ENCODE measurements at places on chromosomes 11 and 22.

DNA sequence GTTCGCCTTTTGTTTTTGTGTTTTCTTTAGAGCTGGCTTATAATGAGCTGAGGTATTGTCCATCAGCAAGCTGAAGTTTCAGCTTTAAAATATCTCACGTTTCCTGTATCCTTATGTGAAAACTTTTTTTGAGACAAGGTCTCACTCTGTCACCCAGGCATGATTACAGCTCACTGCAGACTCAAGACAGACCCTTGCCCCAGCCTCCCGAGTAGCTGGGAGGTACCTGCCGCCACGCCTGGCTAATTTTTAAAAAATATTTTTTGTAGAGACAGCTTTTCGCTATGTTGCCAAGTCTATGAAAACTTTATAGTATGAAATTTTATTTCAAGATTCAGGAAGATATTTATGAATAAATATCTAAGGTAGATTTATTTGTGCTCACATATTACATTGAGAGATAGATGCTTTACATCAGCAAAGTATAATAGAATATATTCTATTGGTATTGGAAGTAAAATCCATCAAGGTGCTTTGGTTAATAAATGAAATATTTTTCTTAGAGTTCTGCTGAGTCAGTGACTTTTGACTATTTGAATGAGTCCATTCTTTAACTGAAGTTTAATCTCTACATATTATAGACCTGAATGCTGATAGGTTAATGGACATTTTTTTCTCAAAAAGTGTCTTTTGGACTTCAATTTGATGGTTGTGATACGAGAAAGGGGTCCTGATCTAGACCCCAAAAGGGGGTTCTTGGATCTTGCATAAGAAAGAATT, 10.2 kb downstream of the KREMEN1 start:
- no peak for DNase-seq

- no peak for DNase-seq
Observed at GRCh38 chr11:70075836-70076235, 2.3 kb upstream of the ANO1 start.

DNA sequence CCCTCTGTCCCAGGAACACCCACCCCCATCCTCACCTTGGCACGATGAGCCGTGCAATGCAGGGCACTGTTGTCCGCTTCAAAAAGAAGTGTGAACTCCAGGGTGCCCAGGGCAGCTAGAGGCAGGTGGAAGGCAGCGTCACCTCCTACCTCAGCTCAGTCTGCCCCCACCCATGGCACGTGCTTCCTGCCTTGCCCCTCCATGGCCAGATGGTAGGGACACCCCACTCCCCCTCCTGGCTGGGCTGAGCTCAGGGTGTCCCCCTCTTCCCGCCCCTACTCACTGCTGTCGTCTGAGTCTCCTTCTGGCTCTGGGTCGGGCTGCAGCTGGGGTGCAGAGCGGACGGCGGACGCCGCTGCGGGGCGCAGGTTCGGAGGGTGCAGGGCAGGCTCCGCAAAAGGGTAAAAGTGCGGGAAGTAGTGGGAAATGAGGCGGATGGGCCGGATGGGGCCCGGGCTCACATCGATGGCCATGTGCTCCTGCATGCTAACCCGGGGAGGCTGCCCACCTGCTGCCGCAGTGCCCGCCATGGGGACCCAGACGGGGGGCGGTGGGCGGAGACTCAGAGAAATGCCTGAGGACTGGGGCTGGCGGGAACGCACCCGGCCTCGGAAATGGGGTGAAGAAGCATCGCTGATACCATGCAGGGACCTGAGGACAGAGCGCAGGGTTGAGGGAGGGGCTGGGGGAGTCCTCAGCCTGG, 9.1 kb downstream of the NDUFV1 start:
- no peak for DNase-seq

DNA sequence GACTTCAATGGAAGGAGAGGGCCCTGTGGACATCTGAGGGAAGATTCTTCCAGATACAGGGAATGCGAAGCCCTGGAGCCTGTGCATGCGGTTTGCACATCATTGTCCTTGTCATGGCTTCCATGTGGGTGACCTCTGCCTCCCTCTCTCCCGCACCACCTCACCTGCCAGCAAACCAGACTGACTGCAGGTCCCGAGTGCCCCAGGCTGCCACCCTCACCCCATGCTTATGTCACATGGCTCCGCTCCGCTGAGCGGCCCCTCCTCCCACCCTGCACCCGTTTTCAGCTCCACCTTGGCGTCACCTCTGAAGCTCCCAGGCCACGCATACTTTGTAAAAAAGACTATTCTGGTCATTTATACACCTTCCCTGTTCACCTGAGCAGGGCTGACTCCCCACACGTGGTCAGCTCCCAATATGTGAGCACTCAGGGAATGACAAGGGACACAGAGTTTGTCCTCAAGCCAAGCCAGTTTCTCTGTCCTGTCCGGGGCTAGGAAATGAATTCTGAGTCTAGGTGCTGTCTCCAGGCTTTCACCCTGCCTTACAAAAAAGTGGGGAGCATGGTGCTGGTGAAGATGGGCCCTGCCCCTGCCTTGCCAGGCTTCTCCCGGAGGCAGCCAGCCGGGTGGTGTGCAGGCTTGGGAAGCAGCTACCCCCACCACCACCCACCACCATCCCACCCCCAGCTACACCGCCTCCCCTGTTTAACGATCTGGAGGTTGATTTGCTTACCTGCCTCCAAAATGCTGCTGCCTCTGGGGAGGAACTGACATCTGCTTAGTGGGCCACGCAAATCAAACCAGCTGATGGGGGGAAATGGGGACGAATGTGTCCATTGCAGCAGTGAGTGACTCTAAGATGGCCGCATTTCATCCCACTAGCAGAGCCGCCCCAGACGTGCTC, 32.7 kb downstream of the FAM83F start:
- no peak for DNase-seq

GRCh38 chr11:104965735-104966134, 2.6 kb downstream of the CASP4 start:
- no peak for DNase-seq

GRCh38 chr11:68146010-68146540, 24.9 kb upstream of the CHKA start:
- no peak for DNase-seq

GRCh38 chr11:93278976-93279375, 51.6 kb upstream of the DEUP1 start:
- no peak for DNase-seq

DNA sequence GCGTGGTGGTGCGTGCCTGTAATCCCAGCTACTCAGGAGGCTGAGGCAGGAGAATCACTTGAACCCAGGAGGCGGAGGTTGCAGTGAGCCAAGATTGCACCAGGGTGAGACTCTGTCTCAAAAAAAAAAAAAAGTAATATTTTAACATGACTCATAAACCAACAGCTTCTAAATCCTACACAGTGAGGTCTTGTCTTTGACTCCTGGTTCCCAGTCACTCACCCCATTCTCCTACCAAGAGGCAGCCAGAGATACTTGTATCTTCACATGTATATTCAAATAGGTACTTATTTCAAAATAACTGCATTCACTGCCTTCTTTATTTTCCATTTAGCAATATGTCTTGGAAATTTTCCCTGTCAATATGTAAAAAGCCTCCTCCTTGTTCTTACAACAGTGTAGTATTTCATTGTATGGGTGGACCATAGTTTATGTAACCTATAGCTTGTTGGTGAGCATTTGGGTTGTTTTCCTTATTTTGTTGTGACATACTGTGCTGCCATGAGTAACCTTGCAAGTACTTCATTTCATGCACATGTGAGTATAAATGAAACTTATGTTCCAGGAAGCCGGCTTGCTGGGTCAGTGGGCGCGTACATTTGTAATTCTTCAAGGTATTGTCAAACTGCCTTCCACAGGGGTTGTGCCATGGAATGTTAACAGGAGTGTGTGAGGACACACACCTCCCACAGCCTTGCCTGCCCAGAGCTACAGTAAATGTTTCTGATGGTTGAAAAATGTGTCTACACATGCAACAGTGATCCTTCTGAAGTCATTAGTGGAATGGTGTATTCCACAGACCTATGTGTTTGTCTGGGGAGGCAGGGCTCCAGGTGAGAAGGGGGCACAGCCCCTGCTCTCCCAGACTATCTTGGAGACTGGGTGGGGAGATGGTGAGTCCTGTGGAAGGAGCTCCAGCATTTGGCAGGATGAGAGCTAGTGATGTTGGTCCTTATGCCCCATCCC, 47.9 kb downstream of the OSBP2 start:
- DNase-seq = no peak

DNA sequence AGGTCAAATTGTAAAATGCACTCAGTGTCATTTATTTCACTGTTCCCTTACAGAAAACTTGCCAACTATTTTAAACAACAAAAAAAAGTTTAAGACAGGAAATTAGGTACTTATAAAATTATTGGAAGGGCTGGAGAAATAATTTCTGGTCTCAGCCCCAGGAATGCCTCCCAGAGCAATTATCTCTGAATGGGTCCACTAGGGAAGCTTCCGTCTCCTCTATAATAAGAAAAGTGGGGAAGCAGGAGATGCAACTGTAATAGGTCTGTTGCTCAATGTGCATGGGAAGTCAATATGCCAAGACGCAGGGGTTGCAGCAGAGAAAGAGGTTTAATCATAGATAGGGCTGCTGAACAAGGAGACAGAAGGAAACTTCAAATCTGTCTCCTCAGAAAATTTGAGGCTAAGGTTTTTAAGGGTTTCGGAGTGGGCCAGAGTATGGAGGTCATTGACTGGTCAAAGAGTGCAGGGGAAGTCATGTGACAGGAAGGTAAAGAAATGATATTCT, 10.9 kb upstream of the RNF141 start:
- no peak for DNase-seq
